ENCODE measurements at places on chromosomes 7 and 10.

- DNase-seq, result no peak
Observed at GRCh38 chr7:156055206-156055822, 243.1 kb upstream of the SHH start.

GRCh38 chr10:133180192-133180964 is 20.4 kb downstream of the KNDC1 start:
- DNase-seq, result no peak

DNA sequence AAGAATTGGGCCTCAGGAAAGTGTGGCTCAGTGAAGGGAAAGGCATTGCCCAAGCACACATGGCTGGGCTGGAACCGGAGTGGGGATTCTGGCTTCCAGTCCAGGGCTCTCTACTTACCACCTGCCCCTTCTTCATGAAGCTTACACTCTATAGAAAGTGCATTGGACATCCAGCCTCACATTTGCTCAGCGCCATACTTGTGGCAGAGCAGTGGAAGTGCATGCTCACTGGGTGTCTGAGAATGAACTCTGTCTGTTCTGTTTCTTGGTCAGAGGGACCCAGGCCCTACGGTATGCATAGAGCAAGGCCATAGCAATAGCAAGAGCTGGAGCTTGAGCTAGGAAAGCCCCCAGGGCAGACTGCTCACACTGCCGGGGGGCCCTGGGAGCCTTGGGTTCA is 1253.5 kb downstream of the TYW1 start:
- DNase-seq, result no peak

DNA sequence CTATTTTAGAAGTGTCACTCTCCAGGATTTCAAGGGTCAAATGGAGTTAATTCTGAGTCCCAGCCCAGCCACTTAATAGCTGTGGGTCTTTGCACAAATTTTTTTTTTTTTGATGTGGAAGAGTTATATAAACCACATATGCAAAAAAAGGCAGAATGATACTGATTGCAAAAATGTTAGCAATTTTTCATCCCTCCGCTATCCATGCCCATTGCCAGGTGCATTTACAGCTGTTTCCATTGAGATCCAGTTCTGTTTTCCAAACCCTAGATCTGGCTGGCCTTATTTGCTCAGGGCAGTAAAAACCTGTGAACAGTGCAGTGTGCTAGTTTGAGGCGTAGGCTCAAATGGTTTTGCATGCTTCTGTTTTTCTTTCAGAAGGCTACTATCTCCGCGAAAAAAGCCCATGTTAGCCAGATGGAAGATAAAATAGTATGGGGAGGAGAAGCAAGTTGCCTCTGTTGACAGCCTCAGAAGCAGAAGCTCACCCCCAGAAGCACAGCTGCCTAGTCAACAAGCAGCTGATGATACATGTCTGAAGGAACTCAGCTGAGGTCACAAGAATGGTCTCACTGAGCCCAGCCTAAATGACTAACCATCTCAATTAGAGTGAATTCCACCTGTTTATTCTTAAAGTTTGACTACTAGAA is 997 bp upstream of the ZNF138 start:
- DNase-seq, result no peak

DNA sequence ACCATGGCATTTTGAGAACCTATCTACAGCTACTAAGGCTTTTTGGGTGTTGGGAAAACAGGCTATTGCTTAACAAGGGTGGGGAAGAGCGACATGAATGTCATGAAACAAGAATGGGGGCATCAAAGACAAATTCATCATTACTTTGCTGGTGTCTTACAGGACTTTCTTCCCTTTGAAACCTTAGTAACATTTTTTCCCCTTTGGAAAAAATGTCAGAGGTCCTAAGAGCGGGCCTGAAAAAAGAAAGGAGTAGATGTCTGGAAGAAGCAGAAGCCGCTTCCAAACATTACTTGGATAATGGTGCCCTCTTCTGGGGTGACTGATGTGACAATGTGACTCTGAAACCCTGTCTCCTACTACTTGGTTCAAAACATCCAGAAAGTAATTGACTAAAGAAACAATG is 3.8 kb upstream of the DDX50 start:
- peak; percentile 37 for DNase-seq

- no peak for DNase-seq
Observed at GRCh38 chr10:59493017-59493416, 130.7 kb upstream of the FAM13C start.

DNA sequence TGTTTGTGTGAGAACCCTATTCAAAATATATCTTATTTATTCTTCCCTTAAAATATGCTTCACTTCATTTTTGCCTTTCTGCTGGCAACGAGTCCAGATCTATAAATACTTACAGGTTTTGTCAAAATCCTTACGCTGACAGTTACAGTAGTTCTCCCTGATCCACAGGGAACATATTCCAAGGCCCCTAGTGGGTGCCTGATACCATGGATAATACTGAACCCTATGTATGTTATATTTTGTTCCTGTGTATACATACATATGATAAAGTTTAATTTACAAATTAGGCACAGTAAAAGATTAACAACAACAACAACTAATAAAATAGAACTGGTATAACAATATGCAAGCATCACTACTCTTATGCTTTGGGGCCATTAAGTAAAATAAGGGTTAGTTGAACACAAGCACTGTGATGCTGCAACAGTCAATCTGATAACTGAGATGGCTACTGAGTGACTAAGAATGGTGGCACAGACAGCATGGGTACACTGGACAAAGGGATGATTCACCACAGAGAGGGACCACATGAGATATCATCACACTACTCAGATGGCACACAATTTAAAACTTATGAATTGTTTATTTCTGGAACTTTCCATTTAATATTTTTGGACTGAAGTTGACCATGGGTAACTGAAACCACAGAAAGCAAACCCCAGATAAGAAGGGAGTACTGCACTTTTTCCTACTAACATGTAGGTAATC is 29.4 kb upstream of the PCGF5 start:
- DNase-seq, result peak; percentile 35

DNA sequence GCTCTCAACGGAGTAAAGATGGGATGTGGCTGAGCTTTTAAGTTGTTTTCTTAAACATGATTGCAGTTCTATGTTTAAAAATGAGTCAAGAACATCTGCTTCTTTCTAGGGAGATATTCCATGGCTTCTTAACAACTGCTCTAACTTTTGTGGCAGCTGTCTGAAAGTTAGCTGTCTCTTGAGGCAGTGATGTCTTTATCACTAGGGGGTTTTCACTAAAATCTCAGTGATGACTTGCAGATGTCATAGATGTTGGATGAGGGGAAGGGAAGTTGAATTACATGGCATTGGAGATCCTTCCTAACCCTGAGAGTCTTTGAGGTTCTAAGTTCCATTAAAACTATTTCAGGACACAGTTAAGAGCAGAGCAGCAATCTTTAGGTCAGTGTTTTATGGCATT is 43.5 kb downstream of the PRKG1 start:
- no peak for DNase-seq

GRCh38 chr7:114153700-114154099 is 234.9 kb upstream of the PPP1R3A start:
- no peak for DNase-seq

DNA sequence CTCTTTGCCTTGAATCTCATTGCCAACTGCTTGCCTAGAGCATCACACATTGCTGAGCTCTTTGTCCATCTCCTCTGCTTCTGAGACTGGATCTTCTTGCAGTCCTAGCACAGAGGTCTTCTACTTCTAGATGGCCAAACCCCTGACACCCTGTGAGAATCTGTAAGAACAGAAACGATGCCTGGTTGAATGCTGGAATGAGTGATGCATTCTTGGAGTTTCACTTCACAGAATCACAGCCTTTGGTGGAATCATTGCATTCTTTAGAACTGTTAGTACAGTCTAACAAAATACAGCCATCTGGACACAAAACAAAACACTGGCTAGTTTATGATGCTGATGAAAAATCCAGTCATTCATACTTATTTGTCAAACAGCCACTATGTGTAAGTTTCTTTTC is 141.7 kb upstream of the ITGB1 start:
- no peak for DNase-seq

DNA sequence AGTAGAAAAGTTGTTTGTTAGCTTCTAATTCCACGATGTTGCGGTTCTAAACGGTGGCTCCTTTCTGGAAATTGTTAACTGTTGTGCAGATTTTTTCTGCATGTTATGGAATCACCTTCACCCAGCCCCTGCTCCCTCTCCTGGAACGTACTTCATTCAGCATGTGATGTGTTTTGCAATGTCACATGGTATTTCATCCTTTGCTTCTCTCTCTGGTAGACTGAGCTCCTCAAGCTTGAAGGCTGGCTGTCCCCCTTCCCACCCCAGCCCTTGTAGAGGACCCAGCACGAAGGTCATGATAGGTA is 4.4 kb downstream of the PPP2R2D start:
- DNase-seq, result no peak

GRCh38 chr10:131116216-131116990 is 195.1 kb downstream of the TCERG1L start:
- DNase-seq, result no peak

DNA sequence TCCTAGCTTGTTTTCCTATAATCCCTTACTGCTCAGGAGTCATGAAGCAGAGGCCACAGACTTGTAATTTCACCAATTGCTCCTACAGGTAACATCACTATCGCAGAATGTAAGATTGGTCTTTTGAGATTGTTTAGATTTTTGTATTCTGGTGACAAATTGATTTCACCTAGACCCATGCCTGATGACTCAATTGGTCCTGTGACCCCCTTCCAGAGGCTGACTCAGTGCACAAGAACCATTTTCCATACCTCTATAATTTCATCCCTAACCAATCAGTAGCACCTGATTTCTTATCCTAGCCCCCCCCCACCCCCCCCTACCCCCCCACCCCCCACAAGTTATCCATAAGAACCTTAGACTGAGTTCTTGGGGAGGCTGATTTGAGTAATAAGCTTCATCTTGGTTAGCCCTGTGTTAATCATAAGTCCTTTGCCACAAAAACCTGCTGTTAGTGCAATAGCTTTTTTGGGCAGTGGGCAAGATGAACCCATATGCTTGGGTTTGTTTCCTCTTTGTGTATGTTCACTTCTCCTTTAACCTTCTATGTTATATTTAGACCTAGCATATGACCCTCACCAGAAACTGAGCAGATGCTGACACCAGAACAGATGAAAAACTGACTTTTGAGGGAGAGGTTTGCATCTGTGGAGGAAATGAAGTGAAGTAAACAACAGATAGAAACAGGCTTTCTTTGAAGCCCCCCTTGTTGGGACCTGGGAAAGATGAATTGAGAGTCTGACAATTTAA is 187.1 kb downstream of the KIF20B start:
- no peak for DNase-seq

- DNase-seq, result no peak
Observed at GRCh38 chr7:99409806-99410205, 1.0 kb downstream of the BUD31 start.

DNA sequence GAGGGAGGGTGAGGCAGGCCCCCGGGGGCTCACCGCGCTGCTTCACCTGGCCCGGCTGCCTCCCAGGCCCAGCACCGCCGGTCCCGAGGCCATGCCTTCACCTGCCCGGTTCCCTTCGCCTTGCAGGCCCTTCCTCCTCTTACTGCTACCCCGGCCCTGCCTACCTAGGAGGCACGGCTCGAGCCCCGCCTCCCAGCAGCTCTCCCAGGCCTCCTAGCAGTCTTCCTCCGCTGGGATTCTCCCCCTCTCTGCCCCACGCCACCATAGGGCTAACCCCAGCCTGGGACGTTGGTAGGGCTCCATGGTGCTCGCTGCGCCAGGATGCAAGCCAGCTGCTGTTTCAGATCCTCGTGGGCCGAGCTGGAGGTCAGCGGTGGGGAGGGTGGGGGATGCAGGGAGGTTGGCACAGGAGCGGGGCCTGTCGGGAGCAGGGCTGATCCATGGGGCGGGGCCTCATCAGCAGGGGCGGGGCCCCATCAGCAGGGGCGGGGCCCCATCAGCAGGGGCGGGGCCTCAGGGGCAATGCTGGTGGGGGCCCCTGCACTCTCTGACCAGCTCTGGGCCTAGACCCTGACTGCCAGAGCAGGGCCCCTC is 63.3 kb downstream of the RASGEF1A start:
- no peak for DNase-seq

- no peak for DNase-seq
Observed at GRCh38 chr7:128911423-128912031, 1.0 kb upstream of the KCP start.

DNA sequence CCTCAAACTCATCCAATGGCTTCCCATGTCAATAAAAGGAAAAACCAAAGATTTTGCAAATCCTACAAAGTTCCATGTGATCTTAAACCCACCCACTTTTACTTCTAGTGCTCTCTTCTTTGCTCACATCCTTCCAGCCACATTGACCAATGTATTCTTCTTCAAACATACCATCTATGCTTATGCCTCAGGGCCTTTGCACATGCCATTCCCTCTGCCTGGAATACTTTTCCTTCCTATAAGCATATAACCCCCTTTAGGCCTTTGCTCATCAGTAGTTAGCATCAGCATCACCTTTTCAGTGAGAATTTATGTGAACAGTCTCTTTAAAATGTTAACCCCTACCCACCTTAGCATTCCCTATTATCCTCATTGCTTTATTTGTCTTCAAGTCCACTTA is 11.0 kb upstream of the PCLO start:
- DNase-seq, result no peak

- peak; percentile 72 for DNase-seq
Observed at GRCh38 chr10:3935141-3935540, 150.1 kb upstream of the KLF6 start.

DNA sequence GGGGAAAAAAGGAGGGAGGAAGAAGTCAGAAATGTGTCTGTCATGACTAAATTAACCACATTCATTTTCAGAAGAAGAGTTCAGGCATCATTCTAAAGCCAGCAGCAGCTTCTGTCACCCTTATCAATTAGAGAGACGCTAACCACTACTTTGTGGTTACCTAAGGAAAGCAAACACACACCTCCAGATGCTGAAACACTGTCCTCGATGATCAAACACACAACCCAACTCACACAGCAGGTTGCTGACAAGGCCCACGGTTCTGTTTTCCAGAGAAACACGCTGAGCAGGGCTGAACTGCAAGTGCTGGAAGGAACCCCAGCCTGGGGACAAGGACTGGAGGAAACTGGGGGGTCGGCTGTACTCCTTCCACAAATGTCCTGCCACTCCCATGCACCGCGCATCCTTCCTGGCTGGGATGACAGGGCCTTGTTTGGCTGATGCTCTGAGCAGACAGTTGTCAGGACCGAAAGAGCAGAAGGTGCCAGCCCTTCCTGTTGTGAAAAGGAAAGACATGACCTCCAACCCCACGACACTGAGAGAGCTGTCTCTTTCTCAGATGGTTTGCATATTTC is 36.6 kb downstream of the PRKCQ start:
- peak; percentile 93 for DNase-seq

GRCh38 chr7:728602-729001 is 1.5 kb upstream of the PRKAR1B start:
- no peak for DNase-seq

DNA sequence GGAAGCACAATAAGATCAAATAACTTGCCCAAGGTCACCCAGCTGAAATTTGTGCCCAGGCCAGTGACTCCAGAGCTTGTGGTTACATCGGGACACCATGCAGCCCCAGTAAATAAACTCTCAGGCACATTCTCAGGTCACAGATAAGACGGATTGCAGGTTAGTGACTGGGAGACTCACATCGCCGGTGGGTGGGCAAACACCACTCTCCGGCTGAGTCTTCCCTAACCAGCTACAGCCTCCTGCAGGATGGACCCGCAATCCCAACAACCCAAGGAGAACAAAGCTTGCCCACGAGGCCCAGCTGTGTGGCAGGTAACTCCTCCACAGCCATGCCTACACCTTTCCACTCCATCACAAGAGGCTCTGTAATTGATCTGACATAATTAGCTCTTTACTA is 81.7 kb upstream of the EFCAB10 start:
- no peak for DNase-seq

Measured in CD4-positive, alpha-beta T cell treated with Interleukin-4 for 4 hours (primary cell).